CD4-positive, CD25-positive, alpha-beta regulatory T cell (primary cell): ENCODE measurements at places on chromosomes 1 and 21.

DNA sequence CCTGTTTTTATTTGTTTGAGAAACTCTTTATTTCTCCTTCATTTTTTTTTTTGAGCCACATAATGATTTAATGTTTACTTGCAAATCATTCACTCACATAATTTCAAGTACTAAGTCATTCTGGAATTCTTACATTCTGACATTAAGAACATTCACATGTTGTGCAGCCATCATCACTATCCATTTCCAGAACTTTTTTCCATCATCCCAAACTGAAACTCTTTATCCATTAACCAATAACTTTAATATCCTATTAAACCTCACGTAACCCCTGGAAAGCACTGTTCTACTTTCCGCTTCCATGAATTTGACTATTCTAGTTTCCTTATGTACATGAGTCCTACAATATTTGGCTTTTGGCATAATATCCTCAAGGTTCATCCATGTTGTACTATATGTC, 52.5 kb upstream of the TEKT2 start:
- DNase-seq = no peak

DNA sequence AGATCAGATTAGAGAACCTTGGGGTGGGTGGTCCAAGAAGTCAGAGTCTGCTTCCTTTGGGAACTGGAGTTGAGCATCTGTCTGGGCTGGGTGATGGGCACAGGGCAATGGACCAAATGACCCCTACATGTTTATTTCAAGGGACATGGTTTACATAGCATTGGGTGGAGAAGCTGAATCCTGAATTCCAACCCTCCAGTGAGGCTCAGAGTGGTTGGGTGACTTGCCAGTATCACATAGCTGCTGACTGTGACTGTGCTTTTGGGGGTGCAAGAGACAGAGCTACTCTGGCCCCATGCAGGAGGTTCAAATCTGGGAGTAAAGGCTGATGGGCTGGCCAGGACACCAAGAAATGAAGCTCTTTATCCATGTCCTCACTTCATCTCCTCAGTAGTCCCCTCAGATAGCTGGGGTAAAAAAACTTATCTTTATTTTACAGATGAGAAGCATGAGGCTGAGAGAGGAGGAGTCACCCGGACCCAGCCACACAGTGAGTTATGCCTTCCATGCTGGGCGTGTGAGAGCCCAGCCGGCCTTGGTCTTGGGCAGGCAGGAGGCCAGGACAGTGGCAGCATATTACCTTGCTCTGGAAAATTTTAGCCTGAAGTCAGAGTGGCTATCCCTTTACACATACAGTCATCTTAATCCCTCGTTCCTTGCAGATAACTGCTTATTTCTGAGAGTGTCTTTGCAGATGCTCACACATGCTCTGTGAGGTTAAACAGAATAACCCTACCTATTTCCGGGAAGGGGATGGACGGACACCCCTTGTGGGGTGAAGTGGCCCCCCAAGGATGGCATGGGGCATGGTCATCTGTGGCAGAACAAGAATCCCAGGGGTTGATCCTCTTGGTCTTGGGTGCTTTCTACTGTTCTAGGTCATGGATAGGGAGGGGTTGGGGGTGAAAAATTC, 2.8 kb upstream of the SERINC2 start:
- DNase-seq = no peak

DNA sequence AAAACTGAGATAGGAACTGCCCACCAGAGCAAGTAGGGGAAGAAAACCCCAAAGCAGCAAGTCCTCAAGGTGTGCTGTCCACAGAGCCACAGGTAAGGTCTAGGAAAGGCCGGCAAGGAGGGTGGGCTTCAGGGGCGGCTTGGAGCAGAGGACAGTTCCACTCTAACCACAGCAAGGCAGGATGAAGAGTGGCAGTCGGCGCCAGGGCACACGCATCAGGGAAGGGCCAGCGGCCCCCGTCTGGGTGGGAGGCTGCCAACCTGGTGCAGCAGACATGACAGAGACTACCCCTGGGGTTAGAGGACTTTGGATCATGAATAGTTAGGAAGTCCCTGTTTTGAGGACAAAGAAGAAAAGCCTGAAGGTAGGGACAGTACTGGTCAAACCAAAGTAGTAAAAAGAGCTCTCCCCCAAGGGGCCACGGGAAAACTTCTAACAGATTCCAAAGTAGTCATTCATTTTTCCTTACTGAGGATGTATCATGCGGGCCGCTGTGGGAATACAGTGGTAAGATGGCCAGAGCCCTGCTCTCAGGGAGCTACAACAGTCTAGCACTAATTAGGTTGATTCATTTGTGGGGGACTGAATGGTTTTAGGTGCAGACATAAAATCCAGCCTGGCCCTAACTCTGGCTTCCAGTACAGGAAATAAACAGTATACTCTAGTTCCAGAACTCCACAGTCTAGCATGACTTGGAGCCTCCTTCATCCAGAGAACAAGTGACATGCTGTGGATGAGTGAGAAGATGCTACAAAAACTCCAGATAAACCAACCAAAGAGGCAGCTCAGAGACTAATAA, 3.5 kb upstream of the RAP1GAP start:
- no peak for DNase-seq

DNA sequence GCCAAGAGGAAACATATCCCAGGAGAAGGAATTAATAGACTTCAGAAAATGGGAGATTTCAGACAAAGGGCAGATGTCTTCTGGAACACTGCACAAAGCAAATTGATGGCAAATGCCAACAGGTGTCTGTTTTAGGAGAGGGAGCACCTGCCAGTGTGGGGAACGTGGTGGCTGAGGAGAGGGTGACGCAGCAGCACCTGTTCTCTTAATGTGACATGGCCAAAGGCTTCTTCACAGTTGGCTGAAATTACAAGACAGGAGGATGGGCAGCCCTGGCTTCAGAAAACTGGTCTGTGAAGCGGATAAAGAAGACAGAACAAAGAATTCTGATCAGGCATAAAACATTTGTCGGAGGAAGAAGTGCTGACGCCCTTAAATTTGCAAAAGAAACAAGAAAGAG, 178.7 kb upstream of the RUNX1 start:
- no peak for DNase-seq
